ELF-1 (cell line): ENCODE measurements at places on chromosomes 2 and 18.

GRCh38 chr18:22488554-22488953, 70.8 kb upstream of the CTAGE1 start:
- DNase-seq: no peak

GRCh38 chr2:218043100-218043499, 26.0 kb upstream of the RUFY4 start:
- DNase-seq: no peak

- DNase-seq: peak; percentile 87
Observed at GRCh38 chr2:170176212-170176611, 1.7 kb upstream of the MYO3B start.

DNA sequence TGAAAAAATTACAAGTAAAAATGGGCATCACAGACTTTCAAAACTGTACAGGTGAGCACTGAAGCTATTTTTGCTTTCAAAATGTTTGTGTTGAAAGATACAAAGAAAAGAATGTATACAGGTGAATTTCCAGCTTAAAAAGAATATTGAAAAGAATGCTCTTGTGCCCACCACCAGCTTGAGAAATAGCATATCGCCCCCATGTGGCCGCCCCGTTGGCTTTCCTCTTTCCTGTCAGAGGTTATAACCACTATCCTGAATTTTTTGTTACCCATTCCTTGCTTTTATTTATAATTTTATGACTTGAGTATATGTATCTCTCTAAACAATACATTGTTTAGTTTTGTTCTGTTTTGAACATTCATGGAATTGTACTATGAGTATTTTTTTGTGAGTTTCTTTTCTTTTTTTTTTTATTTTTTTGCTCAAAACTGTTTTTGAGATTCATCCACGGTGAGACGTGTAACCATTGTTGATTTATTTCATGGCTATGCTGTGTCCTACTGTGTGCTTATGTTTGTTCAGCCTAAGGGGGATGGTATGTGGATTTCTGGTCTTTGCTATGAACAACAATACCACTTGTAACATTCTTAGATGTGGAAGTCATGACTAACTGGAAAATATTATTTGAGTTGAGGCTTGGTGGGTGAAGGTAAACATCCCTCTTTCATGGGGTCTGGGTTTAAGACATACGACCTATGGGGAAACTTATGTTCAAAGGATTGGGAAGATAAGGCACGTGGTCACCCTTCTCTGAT, 11.6 kb downstream of the TRPM8 start:
- peak; percentile 11 for DNase-seq

- no peak for DNase-seq
Observed at GRCh38 chr2:79835911-79836310, 323.1 kb downstream of the CTNNA2 start.

- peak; percentile 11 for DNase-seq
Observed at GRCh38 chr2:137828624-137829023, 135.6 kb upstream of the HNMT start.

DNA sequence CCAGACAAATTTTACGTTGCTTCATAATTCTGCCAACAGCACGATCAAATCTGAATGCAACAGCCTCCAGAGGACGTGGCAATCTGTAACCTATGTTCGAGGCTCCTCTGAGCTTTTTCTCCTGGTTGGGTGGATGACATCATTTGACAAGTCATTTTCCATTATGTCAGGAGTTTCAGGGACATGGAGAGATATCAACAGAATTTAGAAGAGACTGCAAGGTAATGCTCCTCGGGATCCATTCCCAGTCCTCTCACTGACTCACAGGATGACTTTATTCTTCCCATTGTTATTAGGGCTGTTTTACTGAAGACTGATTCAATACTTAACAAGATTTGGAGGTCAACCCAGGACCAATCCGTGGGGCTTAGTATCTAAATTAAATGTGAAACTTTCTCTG, 72.5 kb upstream of the RNF152 start:
- DNase-seq: no peak

DNA sequence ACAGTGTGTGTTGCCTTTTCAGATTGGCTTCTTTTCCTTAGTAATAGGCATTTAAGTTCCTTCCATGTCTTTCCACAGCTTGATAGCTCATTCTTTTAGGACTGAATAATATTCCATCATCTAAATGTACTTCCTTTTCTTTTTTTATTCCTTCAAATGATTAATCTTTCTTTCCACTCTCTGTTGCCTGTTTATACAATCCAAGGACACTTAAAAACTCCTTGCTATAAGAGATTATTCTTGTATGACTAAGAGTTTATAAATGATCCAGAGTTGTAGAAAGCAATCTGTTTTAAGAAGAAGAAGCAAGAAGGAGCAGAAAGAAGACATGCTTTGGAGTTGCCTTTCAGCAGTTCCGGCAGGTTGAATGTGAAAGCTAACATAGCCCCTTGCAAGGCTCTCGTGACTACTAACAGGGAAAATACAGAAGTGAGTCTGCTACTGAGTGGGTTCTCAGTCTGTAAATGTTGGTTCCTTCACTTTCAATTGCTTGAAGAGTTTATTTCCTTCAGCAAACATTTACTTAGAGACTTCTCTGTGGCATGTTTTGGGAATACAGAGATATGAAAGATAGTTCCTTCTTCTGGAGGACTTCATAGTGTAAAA, 123.0 kb downstream of the PMAIP1 start:
- no peak for DNase-seq

DNA sequence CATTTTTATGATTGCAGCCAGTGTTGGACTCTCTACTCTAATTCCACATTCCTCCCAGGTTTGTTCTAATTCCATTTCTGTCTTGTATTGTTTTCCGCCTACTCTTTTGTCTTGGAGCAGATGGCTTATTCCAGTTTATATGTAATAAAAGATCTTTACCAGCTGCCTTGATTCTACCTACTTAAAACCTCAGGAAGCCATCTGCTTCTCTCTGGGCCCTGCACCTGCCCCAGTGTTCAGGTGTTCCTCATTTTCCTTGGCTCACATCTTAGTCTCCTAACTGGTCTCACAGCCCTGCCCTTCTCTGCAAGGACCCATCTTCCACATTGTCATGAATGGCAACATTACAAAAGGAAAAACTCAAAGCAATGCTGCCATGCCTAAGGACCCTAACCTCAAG, 21.0 kb upstream of the IL37 start:
- DNase-seq: no peak

GRCh38 chr2:22282916-22283315, 1102.1 kb upstream of the KLHL29 start:
- no peak for DNase-seq

- DNase-seq: peak; percentile 96
Observed at GRCh38 chr2:136025057-136025973, 39.9 kb upstream of the DARS1 start.

DNA sequence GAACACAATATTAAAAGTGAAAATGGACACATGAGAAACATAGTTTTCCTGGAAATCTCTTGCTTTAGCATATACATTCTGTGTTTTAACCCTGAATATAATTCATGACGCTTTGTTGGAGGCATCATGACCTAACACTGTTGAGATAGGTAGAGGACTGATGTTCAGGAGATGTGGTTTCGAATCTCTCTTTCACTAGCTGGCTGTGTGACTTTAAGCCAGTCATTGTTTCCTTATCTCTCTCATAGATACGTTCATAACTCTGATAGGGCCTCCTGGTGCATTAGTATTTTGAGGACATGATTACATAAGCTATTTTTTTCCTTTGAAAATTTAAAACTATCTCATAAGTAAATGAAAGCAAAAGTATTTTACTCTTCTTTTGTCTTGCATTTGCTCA, 179.0 kb upstream of the DTNA start:
- DNase-seq: no peak

DNA sequence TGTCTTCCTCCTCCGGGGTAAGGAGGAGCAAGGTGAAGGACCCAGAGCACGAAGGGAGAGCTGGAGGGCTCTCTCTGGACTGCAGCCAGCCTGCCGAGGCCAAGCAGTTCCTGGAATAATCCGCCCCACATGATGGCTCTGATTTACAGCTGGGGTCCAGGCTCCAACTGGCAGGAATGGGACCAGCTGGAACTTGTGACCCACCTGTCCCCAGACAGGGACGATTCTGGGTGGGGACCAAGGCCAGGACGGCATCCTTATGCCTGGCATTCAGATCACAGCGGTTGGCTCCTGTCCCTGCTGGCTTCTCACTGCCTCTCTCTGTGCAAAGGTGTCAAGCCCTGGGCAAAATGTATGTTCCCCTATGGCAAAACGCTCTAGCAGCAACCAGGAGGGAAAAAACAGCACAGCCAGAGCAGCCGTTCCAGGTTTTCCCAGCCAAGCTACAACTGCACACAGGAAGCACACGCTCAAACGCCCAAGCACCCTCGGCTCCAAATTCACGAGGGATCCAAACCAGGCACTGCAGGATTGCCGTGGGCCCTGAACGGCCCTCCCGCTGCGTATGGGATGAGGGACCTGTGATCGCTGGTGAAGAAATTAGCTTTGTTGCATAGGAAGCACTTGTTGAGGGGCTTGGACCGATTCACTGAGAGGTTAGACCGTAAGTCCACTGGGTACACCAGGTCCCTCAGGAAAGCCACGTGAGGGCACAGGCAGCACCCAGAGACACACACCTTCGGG, 35.8 kb downstream of the FAM178B start:
- no peak for DNase-seq

GRCh38 chr2:220646424-220646823, 925.7 kb downstream of the EPHA4 start:
- DNase-seq: no peak

GRCh38 chr2:19811186-19811585, 90.6 kb downstream of the TTC32 start:
- DNase-seq: no peak

GRCh38 chr18:57023275-57023882, 123.5 kb upstream of the BOD1L2 start:
- no peak for DNase-seq

- DNase-seq: no peak
Observed at GRCh38 chr2:64501946-64502345, 22.2 kb upstream of the AFTPH start.

DNA sequence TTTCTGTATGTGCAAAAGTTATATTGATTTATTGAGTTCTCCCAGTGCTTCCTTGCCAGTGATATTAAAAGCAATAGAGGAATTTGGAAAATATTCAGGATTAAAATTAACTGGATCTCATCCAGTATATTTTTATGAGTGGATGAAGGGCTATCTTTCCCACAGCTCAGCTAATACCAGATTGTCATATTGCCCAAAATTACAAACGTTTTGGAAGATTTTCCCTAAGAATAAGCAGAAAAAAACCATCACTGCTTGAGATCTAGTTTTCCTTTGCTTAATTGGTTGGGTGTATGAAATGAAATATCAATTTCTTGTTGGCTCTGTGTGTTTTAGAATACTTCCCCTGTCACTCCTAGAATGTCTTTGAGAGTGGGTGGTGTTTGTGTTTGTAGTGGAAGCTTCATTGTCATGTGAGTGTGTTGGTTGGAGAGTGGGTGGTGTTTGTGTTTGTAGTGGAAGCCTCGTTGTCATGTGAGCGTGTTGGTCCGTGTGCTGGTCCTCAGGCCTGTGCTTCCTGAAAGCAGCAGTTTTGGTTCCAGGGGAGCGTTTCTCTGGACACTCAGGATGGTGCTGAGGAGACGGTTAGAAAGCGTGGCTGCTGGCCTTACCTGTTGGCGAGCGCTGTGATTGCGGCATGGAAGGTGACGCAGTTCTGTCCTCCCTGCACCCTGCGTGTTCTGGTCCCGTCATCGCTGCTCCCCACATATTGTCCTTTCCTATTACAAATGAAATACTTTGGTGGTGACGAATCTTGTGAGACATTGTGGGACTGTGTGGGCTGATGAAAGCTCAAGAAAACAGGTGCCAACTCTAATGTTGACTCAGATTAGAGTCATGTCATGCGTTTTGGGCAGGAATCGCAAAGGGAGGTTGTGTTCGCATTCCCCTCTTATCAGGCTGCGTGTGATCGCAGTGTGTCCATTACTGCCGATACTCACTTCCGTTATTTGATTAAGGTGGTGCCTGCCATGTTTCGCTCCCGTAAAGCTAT, 12.4 kb downstream of the ASB1 start:
- DNase-seq: no peak

DNA sequence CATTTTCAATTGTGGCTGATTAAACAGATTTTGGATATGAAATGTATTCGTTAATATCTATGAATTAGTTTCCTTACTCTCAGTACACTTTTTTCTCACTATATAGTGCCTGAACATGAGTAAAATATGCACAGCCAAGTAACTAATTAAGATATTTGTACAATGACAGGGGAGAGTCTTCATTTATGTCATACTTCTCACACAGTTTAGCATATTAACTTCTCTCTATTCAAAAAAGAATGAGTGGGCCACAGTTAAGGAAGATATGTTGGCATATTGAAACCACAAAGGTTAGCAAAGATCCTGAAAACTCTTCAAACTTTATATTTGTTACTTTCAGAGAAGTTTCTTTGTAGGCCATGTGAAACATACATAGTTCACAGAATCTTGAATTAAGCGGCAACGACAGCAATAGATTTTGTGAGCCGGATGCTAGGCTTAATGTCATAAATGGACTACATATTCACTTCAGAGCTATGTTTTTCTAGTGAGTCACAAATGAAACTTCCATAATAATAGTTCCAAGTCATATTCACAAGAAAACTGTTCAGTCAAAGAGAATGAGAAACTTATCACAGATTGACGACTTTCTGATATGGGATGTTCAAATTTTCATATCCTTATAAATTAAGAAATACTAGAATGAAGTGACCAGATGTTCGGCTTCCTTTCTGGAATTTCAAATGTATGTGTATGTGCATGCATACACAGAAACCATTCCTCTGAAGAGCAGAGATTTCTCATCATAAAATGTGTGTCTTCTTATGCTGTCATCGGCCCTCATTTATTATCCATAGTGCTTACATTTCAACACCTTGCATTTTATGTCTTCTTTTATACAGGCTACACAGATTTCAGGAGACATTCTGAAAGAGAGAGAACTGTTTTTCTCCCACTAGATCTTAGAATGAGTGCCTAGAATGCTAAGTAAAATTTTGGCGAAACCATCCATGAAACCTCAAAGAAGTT, 584.0 kb downstream of the SATB2 start:
- DNase-seq: no peak

DNA sequence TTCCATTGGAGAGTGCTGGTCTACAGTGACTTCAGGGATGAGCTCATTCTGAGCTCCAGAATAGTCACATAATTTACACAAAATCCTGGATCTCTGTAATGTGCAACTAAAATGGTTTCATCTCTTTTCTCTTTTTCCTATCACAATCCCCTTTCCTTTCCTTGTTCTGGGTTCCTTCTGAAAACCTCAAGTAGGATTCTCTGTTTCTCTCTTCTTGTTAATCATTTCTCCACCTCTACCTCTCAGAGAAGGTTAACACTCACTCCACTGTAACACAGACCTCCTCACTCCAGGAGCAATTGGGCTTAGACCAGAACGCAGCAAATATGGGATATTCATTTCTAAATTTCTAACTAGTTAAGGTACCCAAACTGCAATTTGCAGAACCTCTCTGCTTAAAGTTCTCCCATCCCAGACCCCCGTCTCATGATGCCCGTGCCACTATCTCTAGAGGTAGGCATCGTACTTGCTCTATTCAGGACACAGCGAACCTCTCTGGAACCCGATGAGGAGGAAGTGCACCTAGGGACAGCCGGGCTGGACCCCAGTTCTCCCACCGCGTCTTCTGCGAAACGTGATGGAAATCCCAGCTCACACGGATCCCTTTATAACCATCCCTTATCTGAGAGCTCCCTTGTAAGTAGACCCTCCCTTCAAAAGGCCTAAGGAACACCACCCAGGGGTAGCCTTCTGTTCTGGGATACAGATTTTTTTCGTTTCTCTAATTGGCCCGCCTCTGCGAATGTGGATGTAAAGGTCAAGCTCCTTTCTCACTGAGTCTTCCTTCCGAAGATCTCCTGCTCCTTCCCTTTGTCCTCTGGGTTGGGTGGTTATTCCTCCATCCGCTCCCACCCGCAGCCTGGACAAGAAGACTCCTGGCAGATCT, 1.3 kb downstream of the FOXI3 start:
- DNase-seq: peak; percentile 35

GRCh38 chr2:232925821-232926156, 55.7 kb downstream of the SNORC start:
- peak; percentile 10 for DNase-seq
